ENCODE measurements at places on chromosomes 11 and 22.

- DNase-seq: no peak
Measured at GRCh38 chr22:48897645-48898370, 929.9 kb downstream of the BRD1 start.

DNA sequence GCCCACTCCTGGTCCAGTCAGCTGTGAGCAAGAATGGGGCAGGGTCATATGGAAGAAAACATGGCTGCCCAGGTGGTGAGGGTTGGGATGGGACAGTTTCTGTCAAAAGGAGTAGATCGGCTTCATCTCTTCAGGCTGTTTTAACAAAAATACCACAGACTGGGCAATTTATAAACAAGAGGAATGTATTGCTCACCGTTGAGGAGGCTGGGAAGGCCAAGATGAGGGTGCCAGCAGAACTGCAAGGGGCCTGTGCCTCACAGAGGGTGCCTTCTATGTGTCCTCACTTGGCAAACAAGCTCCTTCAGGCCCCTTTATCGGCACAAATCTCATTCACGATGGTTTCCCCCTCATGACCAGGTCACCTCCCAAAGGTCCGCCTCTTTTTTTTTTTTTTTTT lies 18.1 kb upstream of the RELT start:
- no peak for DNase-seq

- DNase-seq: no peak
Measured at GRCh38 chr11:103997082-103997481, 39.4 kb upstream of the DDI1 start.

GRCh38 chr11:29781268-29781667 lies 235.6 kb downstream of the KCNA4 start:
- DNase-seq: peak; percentile 83

- DNase-seq: peak; percentile 78
Measured at GRCh38 chr22:24727218-24727851, 47.2 kb downstream of the PIWIL3 start.

- no peak for DNase-seq
Measured at GRCh38 chr22:38921120-38921519, 36.3 kb upstream of the APOBEC3A start.

DNA sequence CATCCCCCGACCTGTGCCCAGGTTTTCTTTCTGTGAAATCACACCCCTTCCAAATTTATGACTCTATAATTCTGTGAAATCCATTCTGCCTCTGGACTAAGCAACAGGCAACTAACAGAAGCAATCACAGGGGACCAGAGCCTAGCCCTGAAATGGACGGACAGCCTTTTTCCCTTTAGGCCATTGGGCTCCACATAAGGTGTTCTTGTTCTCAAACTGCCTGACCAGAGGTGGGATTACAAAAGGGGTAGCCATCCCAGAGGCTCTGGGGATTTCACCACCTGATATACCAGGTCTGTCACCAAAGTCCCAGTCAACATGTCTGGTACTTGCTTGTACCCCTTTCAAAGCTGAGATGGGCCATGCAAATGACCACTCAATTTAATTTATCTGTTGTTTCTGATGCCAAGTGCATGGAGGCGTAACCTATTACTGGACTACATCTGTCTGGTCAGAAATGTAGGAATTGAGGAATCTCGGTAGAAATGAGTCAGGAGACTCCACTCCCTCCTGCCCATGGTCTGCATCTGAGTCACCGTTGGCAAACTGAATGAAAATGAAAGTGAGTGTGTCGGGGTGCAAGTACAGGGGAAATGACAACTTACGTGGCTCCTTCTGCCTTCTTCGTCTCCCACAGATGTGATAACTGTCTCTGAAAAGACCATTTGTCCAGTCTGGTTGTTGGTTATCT lies 10.2 kb downstream of the DKK3 start:
- DNase-seq: peak; percentile 90

GRCh38 chr11:443542-444199 lies 1.9 kb upstream of the ANO9 start:
- no peak for DNase-seq

- DNase-seq: no peak
Measured at GRCh38 chr11:130881475-130882137, 34.7 kb downstream of the SNX19 start.

- no peak for DNase-seq
Measured at GRCh38 chr11:45450189-45450588, 164.0 kb upstream of the SYT13 start.

GRCh38 chr22:40418366-40419201 lies 48.2 kb downstream of the SGSM3 start:
- DNase-seq: no peak
